ENCODE measurements at places on chromosomes 13 and 19.

GRCh38 chr13:35600137-35600536 is 123.6 kb upstream of the MAB21L1 start:
- no peak for DNase-seq

DNA sequence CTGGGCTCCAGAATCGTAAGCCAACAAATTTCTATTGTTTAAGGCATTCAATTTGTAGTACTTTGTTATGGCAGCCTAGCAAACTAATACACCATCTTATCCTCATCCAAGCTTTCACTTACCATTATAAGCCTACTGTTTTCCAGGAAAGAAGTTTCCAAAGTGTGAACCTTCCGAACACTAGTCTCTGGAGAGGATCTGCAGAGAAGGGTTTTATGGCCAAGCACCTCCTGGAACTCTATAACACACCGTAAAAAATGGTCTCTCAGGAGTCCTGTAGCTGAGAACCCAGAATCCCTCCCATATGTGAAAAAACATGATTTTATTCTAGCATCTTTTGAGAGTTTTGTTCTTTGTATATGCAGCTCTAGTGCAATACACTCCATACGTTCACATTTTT is 142.1 kb downstream of the POSTN start:
- no peak for DNase-seq

DNA sequence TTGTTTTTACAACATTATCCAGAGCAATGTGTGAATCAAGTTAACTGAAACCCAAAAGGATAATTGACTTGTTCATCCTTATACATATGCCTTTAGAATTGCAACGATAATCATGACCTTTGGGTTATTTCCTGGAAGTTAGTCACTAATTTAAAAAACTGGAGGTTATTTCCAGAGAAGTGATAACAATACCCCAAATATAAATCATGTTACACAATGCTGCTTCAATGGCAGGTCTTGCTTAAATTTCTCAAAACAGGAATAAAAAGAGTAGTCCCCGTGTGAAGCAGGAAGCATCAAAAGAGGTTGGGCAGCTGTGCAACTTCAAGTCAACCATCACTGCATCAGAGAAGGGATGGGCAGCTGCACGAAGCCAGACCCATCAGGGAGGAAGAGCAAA is 134.4 kb downstream of the EFNB2 start:
- no peak for DNase-seq

- DNase-seq = no peak
Measured at GRCh38 chr19:33385956-33386355, 12.4 kb downstream of the CEBPG start.

DNA sequence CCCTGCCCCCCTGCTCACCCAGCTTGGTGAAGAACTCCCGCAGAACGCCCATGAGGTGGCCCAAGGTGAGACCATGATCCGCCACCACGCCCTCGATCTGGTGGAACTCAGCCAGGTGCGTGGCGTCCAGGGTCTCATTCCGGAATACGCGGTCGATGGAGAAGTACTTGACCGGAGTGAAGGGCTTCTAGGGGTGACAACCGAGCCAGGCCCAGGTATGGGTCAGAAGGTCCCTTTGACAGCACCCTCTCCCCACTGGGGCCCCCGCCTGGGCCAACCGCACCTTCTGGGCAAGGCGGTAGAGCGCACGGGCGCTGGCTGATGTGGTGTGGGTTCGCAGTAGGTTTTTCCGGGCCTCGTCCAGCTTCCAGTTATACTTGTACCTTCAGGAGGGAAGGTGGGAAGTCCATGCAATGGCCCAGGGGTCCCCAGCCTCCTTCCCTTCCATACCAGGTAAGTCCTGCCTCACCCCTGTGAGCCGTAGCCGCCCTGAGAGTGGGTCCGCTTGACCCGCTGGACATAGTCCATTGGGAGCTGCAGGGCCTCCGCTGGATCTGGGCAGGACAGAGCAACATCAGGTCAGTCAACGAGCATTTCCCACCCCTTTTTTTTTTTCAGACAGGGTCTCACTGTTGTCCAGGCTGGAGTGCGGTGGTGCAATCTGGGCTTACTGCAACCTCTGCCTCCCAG is 5.7 kb upstream of the SYCE2 start:
- no peak for DNase-seq

DNA sequence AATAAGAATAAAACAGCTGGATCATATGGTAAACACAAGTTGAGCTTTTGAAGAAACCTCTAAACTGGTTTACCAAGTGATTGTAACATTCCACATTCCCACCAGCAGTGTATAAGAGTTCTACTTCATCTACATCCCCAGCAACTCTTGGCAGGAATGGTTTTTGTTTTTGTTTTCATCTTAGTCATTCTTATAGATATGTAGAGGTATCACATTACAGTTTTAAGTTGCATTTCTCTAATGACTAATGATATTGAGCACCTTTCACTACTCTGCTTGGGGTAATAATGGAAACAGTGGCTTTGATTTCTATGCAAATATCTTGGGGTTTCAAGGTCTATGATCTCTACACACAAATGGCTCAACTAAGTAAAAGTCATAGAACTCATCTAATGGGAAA is 614.5 kb downstream of the TBC1D4 start:
- no peak for DNase-seq

DNA sequence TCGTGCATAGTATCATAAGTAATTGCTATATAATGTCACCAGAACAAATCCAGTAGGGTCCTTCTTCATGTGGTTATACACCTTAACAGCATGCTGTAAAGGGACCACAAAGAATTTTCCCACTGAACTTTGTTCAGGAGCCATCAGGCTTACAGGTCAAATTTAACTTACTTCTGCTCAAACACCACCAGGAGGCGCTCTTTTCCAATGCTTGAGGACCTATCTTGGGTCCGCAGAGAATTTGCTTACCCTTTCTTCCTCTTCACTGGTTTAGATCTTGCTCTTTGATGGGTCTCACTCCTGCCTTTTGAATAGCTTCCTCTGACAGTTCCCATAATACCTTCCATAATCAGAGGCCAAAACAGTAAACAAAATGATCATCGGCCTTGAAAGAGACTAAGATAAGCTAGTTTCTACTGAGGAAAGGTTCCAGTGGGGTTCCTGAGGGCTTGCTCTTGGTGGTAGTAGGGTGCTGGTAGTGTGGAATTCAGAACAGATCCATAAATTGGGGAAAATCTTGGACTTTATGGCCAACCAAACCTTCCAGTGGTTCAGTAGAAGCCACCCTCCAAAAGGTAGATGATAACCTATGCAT is 37.4 kb downstream of the SCGB2B2 start:
- DNase-seq = peak; percentile 80

GRCh38 chr19:8505680-8506401 is 3.4 kb upstream of the PRAM1 start:
- peak; percentile 91 for DNase-seq

GRCh38 chr19:51012661-51013190 is 6.8 kb downstream of the KLK10 start:
- DNase-seq = no peak

DNA sequence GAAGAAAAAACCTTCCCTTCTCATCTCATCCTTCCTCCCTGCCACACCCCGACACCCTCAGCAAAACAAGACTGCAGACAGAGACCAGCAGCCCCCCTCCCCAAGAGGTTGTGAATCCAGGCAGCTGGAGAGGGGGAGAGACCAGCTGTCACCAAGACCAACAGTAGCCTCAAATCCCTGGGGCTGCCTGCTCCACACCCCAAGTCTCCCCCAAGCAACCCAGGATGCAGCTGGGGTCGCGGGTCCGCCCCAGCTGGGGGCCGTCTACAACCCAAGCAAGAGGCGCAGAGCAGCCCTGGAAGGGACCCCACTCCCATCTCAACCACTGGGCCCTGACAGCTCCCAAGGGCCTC is 7.1 kb downstream of the KLF16 start:
- DNase-seq = no peak

- DNase-seq = no peak
Measured at GRCh38 chr13:97491452-97491851, 57.5 kb downstream of the RAP2A start.

All from activated CD8-positive, alpha-beta memory T cell treated with anti-CD3 and anti-CD28 coated beads, Interleukin-2, amount 50 U/mL, for 48 hours (primary cell).